ENCODE measurements at places on chromosomes 6 and 20. TPM values are rescaled to one million over a fixed set of nuclear protein-coding genes. Genes with fewer than 3 reads are reported as not detected.

Gene COL11A2
- total RNA-seq: 0.14 TPM

Gene DLL1
- 0.46 TPM for total RNA-seq

Gene HTR1B
- not detected for total RNA-seq

Gene APOM
- total RNA-seq: 2.8 TPM

Gene CLIC5
- not detected for total RNA-seq

Gene GUCA1A
- total RNA-seq: not detected

Gene ADGRF5
- 0.14 TPM for total RNA-seq

Gene GNAS-AS1
- 1.2 TPM for total RNA-seq

Gene DEF6
- 1.3 TPM for total RNA-seq

Gene GDAP1L1
- total RNA-seq: under 0.01 TPM
